ENCODE measurements at places on chromosomes 12 and 14.

DNA sequence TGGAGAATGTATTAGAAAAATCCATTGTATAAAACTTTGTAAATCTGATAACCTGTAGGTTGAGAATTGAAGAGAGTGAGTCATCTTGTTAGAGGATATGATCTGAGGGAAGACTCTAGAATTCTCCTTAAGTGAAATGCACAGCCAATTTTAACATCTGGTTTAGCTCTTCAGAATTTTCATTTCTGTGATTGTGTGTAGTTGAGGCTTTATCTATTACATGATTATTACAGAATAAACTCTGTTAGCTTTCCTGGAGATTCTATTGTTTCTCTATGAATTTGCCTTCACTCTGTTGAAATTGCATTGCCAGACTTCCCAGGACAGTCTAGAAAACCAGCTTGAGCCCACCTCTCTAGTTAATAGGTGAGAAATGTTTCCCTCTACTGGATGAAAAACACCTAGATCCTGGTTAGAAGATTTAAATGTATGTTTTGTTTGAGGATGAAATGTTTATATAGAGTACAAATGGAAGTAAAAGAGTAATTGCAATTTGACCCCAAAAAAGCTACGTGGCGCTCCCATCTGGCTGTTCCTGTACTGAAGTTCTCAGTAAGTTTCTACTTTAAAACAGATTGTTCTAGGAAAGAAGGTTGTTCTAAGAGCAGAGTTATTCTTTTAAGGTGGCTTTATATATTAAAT lies 2.9 kb downstream of the NUDT4 start:
- DNase-seq: no peak

DNA sequence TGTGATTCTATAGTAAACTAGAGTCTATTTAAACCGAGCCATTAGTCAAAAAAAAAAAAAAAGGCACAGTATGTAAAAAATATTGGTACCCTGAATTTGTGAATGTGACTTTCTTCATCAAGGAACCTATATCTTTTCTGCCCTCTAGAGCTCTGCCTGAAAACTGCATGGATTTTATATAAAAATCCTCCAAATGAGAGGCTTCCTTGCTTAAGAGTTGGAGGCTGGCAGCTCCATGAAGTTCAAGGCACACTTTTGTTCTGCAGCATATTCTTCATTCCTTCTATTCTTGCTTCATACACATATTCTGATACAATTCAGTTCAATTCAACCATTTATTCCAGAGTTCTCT lies 23.1 kb upstream of the NKX2-8 start:
- DNase-seq: no peak

DNA sequence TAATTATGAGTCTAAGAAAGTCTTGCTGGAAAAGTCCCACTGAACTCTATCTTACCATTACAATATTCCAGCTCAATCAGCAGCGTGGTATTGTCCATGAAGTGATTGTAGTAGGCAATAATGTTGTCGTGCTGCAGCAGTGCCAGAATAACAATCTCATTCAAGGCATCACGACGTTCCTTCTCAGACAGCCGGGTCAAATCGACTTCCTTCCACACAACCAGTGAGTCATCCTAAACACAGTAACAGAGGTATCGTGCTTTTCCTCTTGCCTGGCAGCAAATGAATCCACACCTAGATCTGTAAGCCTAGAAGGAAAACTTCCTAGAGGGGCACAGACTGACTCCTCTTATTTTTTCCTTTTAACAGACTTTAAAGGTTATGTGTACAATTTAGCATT lies 2.9 kb downstream of the NEK9 start:
- no peak for DNase-seq

DNA sequence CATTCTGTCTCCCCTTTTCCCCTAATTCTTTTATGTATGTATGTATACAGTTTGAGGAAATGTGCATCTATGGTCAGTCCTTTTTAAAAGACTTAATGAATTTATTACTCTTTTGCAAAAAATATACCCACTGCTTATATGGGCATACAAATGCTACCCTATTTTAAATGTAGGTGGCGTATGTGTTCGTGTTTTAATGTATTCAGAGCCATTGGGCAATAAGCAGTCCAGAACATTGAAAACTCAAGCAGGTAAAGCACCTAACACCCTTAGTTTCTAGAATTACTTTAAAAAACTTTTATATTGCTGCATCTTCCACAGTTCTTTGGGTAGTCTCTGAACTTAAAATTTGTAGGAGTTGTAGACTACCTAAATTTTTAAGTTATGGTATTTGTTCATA lies 42.6 kb upstream of the A2ML1 start:
- no peak for DNase-seq

- no peak for DNase-seq
These were observed 150.0 kb upstream of the SYT10 start for GRCh38 chr12:33589576-33590114.
